SHP77 treated with DMSO at 0.1 percent for 48 hours (cell line): ENCODE measurements at places on chromosomes 1 and 21.

GRCh38 chr1:51346086-51346942 lies 16.0 kb upstream of the TTC39A start:
- DNase-seq = no peak

GRCh38 chr1:37474046-37474696 lies at the start of gene ZC3H12A:
Gene ZC3H12A (plus strand): TSS chr1:37474580. CDS start chr1:37475497, 917 bp downstream.
- DNase-seq = peak; percentile 31

DNA sequence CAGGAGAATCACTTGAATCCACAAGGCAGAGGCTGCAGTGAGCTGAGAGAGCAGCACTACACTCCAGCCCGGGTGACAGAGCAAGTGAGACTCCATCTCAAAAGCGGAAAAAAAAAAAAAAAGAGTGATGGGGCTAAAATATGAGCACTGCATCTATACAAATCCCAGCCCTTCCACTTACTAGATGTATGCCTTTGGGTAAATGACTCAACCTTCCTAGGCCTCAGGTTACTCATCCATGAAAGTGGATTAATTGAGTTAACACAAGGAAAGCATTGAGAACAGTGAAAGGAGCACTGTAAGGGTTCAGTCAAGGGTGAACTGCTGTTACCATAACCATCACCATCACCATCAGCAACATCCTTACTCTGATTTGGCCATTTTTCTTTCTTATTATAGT lies 226.4 kb upstream of the C8B start:
- DNase-seq = no peak

- no peak for DNase-seq
Measured at GRCh38 chr1:7127322-7128075, 342.2 kb downstream of the CAMTA1 start.

GRCh38 chr1:171212607-171213351 lies 27.7 kb downstream of the FMO2 start:
- no peak for DNase-seq
